ENCODE measurements at places on chromosomes 5 and 9.

- DNase-seq, result no peak
Observed at GRCh38 chr5:132313961-132314432, 19.8 kb downstream of the SLC22A4 start.

DNA sequence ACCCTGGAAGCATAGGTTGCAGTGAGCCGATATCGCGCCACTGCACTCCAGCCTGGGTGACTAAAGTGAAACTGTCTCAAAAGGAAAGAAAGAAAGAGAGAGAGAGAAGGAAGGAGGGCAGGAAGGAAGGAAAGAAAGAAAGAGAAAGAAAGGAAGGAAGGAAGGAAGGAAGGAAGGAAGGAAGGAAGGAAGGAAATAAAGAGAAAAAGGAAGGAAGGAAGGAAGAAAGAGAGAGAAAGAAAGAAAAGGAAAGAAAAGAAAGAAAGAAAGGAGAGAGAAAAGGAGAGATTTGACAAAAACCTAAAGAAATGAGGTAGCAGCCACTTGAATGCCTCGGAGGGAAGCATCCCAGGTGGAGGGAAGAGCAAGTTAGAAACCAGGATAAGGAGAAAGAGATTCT, 44.6 kb downstream of the MSX2 start:
- no peak for DNase-seq

DNA sequence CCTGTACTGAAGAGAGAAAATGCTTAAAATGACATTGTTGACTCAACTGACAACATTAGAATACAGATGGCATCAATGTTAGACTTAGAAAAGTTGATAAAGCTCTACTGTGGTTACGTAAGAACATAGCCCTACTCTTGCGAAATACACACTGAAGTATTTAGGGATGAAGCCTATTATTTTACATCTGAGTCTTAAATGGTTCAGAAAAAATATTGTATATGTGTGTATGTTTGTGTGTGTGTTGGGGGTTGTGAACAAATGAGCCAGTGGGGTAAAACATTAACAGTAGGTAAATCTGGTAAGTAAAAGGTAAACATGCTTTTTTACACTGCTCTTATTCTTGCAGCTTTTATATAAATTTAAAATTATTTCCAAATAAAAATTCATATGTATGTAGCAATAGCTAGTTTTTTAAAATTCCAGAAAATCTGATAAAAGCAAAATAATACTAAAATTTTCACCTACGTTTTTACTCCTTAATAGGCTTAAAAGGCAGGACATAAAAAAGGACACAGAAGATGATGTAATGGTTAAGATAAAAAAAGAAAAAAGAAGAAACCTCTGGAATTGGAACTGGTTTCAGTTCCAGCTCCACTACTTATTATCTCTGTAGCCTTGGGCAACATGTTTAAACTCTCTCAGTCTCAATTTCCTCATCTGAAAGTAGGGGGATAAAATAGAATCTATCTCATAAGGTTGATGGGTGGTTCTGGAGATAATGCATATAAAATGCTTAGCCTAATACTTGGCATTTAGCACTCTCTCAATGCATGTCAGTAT, 44.3 kb downstream of the GARNL3 start:
- DNase-seq, result no peak

DNA sequence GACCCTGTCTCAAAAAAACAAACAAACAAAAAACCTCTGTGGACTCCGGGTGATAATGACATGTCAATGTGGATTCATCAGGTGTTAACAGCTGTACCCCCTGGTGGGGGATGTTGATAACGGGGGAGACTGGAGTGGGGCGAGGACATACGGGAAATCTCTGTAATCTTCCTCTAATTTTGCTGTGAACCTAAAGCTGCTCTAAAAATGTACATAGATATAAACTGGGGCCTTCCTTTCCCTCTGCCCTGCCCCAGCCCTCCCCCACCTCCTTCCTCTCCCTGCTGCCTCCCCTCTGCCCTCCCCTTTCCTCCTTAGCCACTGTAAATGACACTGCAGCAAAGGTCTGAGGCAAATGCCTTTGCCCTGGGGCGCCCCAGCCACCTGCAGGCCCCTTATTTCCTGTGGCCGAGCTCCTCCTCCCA, 1.4 kb upstream of the CEL start:
- no peak for DNase-seq

- DNase-seq, result no peak
Observed at GRCh38 chr5:115389034-115389798, 92.8 kb upstream of the CCDC112 start.

- no peak for DNase-seq
Observed at GRCh38 chr5:39176759-39177630, 42.4 kb downstream of the FYB1 start.

- no peak for DNase-seq
Observed at GRCh38 chr9:27549196-27549755, 19.7 kb upstream of the MOB3B start.

DNA sequence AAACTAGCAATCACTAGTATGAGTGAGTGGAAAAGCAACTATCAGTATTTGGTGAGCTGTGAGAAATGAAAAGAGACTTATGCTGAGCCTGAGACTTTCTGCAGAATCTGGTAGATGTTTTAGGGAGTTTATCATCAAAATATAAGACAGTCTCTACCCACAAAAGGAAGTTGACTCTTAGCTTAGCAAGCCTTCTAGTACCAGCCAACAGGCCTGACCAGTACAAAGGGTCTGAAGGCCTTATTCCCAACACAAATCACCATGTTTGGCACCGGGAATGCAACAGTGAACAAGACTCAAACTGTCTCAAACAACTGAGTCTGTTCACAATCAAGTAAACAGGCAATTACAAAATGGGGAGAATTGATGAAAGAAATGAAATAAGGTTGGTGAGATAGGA, 244.4 kb downstream of the CWC27 start:
- no peak for DNase-seq

DNA sequence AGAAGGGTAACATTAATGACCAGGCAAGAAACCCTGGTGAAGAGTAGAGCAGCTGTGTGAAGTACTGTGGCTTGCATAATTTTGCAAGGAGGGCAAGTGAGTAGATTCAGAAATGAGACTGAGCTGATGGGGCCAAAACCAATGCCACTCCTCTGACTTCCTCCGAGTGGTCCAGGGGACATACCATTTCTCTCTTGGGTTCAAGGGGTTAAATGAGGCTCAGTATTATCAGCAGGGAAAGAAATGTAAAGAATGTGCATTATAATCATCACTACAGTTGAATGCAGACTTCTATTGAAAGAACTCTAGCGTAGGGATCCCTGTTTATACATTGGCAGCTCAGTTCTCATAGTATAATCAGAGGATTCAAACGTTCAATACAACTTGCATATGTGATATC, 9.9 kb downstream of the POLR3G start:
- DNase-seq, result no peak

GRCh38 chr5:42811591-42812446, at the start of gene SELENOP:
Gene SELENOP (minus strand): TSS chr5:42811892. CDS start chr5:42808353, 3,539 bp downstream.
- DNase-seq, result no peak

- no peak for DNase-seq
Observed at GRCh38 chr5:146646441-146646840, 130.5 kb upstream of the GPR151 start.

GRCh38 chr9:68664036-68664435, 41.0 kb upstream of the PIP5K1B start:
- DNase-seq, result no peak

DNA sequence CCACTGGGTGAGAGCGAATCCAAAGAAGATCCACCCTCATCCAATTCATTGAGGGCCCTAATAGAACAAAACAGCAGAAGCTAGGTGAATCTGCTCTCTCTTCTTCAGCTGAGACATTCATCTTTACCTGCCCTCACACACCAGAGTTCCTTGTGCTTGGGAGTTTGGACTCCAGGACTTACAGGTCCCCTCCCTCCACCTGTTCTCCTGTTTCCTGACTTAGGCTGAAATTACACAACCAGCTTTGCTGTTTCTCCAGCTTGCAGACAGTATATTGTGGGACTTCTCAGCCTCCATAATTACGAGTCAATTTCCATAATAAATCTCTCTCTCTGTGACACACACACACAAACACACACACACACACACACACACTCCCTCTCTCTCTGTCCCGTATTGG, 19.1 kb downstream of the TMEM171 start:
- no peak for DNase-seq

DNA sequence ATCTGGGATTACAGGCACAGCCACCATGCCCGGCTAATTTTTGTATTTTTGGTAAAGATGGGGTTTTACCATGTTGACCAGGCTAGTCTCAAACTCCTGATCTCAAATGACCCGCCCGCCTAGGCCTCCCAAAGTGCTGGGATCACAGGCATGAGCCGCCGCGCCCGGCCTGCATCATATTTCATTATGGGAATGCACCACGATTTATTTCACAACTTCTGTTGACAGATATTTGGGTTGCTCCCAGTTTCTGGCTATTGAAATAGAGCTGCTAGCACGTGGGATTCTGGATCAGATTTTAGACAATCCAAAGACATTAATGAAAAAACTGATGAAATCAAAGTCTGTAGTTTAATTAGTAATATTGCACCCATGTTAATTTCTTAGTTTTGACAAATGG, 48.4 kb upstream of the FUBP3 start:
- DNase-seq, result no peak

DNA sequence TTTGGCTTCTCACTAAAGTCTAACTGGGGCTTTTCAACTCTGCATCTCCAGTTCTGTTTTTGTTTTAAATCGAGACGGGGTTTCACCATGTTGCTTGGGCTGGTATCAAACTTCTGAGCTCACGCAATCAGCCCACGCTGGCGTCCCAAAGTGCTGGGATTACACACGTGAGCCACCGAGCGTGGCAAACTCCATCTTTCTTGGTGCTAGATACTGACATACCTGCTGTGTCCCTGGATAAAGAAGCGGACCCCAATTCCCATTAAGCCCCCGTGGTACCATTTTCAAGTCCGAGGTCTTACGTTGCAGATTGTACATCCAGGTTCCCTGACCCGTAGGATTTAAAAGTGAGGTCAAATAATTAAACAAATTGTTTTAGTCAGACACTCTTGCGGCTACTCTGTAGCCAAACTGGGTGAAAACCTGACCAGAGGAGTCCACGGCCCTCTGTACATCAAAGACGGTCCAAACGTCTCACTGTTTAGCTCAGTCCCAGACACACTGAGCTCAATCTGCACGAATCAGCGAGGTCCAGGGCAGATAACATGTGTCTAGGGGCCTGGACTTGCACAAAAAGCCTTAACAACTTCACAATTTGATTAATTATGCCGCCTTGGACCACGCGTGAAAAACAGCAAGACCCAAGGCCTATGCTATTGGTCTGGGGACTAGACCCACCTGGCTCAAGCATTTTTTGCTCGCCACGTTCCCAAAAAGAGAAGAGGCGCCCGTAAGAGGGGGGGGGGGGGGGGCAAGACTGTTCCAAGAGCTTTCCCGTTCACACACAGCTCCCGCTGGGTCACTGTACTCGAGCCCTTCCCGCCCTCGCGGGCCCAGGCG, 727 bp upstream of the DNAJA1 start:
- no peak for DNase-seq

DNA sequence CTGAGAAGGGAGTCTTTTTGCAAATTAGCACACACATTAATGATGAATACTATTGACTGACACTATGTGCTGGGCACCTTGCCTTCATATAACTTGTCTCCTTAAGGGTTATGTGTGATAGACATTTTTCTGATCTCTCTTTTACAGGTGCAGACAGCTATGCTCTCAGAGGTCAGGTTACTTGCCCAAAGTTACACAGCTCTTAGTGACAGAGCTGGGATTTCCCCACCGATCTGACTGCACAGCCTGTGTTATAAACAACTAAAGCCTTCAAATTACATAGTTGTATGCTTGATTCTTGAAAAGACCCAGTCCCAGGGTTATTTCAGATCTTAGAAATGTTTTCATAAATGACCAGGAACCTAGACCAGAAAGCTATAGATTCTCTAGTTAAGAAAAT, 462.7 kb downstream of the EBF1 start:
- no peak for DNase-seq

DNA sequence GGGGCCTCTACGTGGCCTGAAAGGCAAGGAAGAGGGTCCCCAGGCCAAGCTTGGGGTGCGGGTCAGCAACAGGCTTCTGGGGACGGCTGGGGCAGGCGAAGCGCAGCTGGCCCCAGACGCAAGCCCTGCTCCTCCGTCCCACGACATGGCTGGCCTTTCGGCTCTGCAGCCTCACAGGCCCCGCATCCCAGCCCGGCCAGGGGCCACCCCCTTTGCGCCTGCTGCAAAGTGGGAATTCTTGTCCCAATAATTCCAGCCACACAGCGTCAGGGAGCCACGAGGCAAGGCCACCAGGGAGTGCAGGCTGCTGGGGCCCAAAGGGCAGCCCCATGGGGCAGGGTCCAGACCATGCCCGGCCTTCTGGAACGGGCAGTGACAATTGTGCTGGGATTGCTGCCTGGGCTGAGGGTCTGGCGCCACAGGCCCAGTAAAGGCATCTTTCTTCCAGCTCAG, 1.1 kb upstream of the ENTPD2 start:
- DNase-seq, result no peak

GRCh38 chr9:38066914-38067858, 1.8 kb downstream of the SHB start:
- DNase-seq, result peak; percentile 41

DNA sequence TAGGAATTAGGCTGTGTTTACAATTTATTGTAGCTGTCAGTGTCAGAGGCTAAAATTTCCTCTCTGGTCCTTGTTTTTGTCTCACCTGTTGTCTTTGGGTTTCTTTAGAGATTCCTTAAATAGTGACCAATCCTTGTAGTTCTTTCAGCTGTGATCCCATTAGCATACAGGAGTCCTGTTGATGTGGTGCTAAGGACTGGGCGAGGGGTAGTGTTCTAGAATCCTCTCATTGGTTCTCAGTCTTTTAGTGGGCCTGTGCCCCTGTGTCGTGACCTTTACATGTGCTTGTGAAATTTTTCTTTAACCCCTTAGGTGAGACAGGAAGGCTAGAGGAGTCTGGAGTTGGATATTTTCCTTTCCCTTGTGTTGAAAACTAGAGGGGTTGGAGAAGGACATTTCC, 51.2 kb downstream of the ZNF618 start:
- no peak for DNase-seq

GRCh38 chr5:143002459-143003327, 232.5 kb downstream of the ARHGAP26 start:
- no peak for DNase-seq

GRCh38 chr5:169307646-169308045, 6.7 kb upstream of the SLIT3 start:
- no peak for DNase-seq

GRCh38 chr9:100626949-100627348, 49.1 kb downstream of the CAVIN4 start:
- DNase-seq, result no peak

- no peak for DNase-seq
Observed at GRCh38 chr9:112754578-112754977, 4.0 kb downstream of the SNX30 start.

GRCh38 chr5:170821257-170821800, 37.8 kb downstream of the GABRP start:
- no peak for DNase-seq

DNA sequence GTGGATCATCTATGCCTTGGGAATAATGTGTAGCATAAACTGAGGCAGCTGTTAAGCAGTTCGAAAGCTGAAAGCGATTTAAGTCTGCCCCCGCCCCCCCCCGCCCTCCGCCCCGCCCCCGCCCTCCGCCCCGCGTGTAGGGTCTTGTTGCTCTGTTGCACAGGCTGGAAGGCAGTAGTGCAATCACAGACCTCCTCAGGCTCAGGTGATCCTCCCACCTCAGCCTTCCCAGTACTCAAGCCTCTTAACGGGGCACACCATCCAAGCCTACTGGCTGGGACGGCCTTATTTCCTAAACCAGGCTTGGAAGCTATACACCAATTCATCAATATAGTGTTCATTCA, 945 bp downstream of the ANKDD1B start:
- no peak for DNase-seq

GRCh38 chr5:82982846-82983245, 94.3 kb downstream of the TMEM167A start:
- DNase-seq, result no peak

- no peak for DNase-seq
Observed at GRCh38 chr5:53478411-53479044, 1.9 kb upstream of the FST start.

GRCh38 chr5:107672211-107673038, 1.7 kb upstream of the EFNA5 start:
- DNase-seq, result peak; percentile 39

All from anterior cingulate cortex (tissue), 58 donors.